ENCODE measurements at places on chromosomes 2 and 18.
A peak's percentile ranks its signal among the peaks of the same experiment; 100 is the strongest.

GRCh38 chr2:231326404-231326803 is 69.1 kb upstream of the B3GNT7 start:
- no peak for DNase-seq

GRCh38 chr2:69945441-69945840 is 16.0 kb downstream of the ASPRV1 start:
- peak; percentile 30 for DNase-seq

- no peak for DNase-seq
Observed at GRCh38 chr2:1572638-1573037, 159.4 kb downstream of the TPO start.

DNA sequence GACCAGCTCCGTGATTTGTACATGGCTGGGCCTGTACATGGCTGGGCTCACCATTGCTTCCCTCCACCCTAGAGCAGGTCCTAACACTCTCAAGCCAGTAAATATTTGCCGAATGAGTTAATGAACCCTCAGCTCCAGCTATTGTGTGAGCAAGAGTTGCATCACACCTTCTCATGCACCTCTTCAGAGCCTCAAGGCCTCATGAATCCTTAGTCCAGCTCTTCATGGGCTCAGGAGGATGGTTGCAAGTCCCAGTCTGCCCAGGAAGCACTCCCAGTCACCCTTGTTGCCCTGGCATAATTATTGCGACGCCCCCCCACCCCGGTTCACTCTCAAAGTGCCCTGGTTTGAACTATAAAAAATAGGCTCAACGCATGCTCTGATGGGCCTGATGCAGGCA is 30.1 kb upstream of the GNAL start:
- DNase-seq, result no peak

- DNase-seq, result no peak
Observed at GRCh38 chr18:43606795-43607194, 329.5 kb upstream of the SYT4 start.

DNA sequence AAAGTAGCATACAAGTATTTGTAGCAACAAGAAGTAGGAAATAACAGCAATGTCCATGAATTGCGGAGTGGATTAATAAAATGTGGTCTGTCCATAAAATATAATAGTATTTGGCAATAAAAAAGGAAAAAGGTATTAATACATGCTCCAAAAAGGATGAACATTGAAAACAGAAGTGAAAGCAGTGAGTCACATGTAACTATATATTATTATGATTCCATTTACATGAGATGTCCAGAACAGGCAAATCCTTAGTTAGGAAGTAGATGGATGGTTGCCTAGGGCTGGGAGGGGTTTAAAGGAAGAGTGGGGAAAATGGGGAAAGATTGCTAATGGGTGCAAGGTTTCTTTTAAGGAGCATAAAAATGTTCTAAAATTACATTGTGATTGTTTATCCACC is 44.5 kb downstream of the CCDC74A start:
- DNase-seq, result no peak

DNA sequence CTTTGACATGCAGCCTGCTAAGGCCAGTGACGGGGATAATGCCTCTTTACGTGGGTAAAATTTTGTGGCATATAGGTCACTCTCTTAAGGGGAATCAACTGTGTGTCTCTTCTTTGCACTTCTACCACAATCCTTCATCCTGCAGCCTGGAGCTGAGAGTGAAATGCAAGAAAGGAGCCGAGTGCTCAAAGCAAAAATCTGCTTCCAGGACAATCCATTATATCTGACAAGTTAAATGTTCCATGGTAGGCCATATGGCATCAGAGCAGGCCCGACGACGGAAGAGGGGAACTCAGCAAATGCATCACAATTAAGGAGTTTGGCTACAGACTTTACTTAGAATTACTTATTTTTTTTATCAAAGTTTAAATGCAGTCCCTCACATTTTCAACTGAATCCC is 171.2 kb downstream of the TCF4 start:
- no peak for DNase-seq

GRCh38 chr2:62443886-62444285 is 62.1 kb downstream of the TMEM17 start:
- DNase-seq, result no peak

GRCh38 chr2:188315750-188316149 is 24.1 kb downstream of the GULP1 start:
- DNase-seq, result no peak

GRCh38 chr18:49230326-49230725 is 230.1 kb downstream of the DYM start:
- no peak for DNase-seq

- no peak for DNase-seq
Observed at GRCh38 chr2:143344780-143345179, 215.6 kb downstream of the ARHGAP15 start.

DNA sequence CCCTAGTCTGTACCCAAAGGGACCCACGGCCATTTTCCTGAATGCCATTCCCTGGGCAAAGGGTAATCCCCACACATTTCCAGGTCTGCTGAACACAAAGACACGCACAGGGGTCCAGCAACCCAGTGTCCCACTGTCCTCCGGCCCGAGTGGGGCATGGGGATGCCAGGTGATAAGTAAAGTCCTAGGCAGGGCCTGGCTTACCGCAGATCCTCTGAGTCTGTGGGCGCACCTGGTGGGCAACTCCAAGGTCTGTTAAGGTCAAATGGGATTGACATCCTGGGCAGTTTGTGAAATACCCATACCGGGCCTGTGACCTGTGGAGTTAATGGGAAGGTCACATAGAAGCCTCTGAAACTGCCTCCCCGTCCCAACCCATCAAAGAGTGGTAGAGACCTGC is 116.1 kb downstream of the EIPR1 start:
- no peak for DNase-seq

- peak; percentile 28 for DNase-seq
Observed at GRCh38 chr2:61670591-61671501, 132.7 kb upstream of the XPO1 start.

DNA sequence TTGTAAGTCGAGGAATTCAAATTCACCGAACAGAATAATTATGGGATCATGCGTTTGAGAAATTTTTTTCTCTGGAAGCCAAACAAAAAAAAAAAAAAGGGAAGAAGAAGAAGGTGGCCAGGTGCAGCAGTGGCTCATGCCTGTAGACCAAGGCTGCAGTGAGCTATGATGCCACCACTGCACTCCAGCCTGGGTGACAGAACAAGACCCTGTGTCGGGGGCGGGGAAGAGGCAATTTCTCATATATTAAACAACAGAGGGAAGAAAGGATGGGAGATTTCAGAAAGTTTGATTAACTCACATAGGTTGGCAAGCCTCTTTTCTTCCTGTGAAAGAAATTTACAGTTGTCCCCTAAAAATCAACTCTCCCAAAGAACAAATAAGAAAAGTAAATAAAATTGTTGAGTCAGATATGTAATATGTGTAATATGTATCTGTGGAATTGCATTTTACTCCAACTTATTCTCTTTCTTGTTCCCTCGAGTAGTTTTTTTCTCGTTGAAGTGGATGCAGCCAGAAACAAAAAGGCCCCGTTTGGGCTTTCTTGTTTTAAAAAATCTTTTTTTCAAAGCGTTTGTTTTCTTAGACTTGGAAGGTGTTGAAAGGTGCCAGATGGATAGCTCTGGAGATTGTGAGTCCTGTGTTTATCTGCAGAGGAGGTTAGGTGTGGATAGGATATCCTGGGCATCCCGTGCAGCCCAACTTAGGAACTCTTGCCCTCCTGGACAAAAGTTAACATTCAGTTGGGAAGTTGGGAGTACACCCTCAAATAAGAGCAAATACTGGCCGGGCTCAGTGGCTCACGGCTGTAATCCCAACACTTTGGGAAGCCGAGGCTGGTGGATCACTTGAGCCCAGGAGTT is 25.4 kb upstream of the FMNL2 start:
- no peak for DNase-seq

DNA sequence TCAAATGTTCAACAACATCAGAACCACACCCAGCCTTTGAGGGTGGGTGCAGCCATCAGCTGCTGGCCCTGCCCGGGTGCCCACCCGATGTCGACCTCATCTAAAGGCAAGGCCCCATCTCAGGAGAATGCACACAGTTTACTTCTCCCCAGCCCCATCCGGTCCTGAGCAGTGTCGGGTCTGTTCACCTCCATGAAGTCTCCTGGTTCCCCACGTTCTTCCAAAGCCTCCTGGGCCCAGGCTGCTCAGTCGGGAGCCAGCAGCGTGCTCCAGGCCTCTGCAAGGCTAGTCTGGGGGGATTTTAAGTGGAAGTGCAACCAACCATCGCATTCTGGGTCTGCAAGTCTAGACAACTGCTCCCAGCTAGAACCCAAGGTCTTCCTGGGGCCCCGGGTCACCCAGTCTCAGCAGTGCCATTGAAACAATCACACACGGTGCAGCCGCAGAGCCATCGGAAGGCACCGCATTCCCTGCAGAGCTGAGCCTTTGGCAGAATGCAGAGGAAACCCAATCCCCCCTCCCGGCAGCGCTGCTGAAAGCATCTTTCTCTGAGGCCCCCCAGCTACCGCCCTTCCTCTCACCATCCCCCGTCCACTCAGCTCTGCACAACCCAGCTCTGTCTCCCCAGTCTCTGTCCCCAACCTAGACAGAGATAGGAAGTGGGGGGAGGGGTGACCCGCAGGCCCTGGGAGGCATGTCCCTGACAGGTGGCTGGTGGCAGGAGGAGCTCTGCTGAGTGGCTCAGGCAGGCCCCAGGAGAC is 8.5 kb downstream of the ESPNL start:
- peak; percentile 27 for DNase-seq

DNA sequence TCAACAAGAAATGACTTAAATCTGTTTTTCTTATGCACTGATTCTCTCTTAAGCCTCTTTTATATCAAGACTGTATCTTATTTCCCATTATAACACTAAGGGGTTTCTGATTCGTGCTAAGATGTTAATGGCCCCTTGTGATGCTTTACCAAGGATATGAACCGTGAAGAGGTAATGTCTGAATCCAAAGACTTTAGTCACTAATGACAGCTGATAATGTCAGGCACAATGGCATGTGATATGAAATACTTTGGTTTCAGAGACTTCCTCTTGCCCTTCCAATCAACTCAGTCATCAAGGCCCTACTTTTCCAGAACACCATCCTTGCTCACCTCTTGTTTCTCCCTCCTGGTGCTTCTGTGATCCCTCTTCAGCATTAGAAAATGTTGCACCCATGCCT is 262.8 kb downstream of the KCNE4 start:
- DNase-seq, result no peak

DNA sequence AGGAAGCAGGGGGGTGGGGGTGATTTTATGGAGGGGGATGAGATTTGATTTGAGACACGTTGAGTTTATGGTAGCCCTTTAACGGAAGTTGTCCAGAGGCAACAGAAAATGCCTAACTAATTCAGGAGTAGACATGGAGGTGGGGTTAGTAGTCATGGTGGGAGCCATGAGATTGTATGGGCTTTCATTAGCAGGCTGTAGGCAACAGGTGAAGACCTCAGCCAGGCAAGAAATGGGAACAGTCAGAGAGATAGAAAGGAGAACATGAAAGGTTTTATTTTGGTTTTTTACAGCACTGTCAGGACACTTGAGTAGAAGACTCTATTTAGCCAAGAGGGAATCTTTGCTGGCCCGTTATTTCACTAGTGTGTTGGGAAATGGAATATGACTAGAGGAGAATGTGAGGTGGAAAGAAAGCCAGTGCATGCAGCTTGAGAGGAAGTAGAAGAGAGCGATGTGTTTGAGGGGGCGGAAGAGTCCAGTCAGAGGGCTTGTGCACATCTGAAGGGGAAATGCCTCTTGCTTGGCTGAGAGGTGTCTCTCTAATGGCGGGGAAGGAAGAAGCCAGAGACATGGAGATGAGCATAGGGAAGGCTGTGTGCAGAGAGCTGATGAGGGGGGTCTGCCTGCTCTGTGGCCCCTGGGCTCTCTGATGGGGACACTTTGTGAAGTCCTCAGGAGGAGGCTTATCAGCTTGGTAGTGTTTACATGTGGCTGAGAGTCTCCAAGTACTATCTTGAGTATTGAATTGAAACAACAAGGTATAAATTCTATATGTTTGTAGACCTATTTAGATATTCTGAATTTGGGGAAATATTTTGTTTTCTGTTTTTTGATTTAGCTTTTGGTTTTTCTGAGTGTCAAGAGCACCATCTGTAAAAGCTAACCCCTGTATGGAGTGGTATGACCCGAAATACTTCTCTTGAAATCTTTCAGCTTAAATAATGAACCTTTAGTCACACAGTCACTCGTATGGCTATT is 66.9 kb upstream of the ITM2C start:
- DNase-seq, result no peak

DNA sequence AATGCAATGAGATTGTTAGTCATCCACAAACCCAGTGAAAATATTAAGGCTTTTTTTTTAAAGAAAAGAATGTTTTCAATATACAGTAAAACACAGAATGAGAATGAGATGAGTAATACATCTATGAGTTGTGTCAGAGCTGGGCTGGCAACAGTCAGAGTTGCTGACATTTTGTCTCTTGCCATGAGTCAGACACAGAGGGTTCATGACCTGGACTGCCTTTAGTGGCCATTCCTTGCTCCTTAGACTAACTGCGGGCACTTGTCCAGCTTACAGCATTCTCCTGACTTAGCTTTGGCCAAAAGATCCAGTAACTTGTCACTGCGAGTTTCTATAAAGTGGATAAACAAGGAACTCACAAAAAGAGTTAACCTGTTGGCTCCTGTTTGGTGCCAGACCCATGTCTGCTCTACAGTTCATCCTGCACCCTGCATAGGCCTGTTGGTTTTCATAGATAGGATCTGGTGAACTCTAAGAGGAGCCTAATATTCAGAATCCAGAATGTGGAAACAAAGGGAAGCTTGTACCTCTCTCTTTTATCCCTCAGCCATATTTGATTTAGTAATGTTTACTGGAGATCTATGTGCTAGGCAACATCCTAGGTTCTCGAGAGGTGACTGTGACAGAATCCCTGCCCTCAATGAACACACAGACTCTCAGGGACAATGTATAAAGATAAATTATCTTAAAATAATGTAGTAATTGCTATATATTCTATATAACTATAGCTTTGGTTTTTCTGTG is 391.5 kb upstream of the VWC2L start:
- no peak for DNase-seq

- no peak for DNase-seq
Observed at GRCh38 chr18:79947881-79948610, 3.4 kb downstream of the SLC66A2 start.

GRCh38 chr18:45363196-45363595 is 252.1 kb upstream of the SLC14A2 start:
- DNase-seq, result no peak

GRCh38 chr2:227612546-227613271 is 1.9 kb downstream of the SCYGR3 start:
- no peak for DNase-seq

DNA sequence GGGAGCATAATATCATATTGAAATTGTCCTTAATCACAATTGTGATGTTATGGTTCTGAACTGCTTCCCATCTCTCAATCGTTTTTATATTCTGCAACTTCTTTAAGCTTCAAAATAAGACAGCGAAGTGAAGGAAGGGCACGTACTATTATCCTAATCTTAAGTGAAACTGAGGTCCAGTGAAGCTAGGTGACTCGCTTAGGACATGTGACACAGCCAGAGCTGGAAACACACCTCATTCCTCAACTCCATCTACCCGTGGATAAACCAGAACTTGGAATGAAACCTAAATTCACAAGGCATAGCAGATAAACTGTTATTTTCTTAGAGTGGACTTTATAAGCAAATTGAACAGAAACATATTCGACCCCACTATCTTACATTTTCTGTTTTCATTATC is 191.2 kb upstream of the PXDN start:
- no peak for DNase-seq

GRCh38 chr18:55522011-55522410 is 66.0 kb downstream of the TCF4 start:
- peak; percentile 37 for DNase-seq

Data from activated CD4-positive, alpha-beta T cell treated with anti-CD3 and anti-CD28 coated beads, Interleukin-2, Interleukin-6, amounts not matched to agents 100 ng/mL and 50 ng/mL, durations not matched to agents 16 hours and 8 hours (primary cell).